AG10803 (cell line): ENCODE measurements at places on chromosomes 5 and 9.
A peak's percentile ranks its signal among the peaks of the same experiment; 100 is the strongest.

DNA sequence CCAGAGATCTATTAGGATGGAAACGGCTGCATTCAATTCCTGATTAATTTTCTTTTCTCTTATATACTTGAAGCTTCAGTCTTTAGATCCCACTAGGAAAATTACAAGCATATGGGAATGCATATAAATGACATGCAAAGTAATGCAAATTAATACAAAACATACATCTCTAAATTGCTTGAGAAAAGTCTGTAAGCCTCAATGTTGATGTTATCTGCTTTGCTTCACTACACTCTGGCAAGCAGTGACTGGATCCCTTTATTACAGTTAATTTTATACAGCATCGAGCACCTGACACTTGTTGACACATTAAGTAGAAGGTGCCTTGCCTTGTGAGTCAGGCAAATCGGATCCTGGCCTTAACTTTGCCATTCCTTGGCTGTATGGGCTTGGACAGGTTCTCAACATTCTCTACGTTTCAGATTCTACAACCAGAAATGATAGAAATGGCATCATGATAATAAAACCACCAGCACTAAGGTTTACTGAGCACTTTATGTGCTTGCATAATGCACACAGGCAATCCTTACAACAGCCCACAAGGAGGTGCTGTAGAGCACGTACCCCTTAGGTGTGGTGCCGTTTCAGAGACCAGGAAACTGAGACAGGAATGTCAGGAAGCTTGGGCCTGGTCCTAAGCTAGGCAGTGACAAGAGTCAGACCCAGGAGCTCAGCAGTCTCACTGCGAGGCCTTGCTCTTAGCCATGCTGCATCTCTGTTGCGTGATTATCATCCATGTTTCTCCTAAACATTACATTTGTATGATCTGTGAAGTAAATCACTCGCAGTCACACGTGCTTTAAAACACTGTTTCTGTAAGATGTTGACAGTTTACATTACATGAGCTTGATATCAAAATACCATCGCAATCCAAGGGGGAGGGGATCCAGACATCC is 2.7 kb downstream of the GCNT4 start:
- peak; percentile 63 for DNase-seq

DNA sequence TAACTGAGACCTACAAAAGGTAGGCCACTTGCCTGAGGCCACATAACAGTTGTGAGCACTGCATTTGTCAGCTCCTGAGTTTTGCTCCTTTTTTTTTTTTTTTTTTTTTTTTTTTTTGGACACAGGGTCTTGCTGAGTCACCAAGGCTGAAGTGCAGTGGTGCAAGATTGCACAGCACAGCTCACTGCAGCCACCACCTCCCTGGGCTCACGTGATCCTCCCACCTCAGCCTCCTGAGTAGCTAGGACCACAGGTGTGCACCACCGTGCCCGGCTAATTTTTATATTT is 37.1 kb downstream of the LAMC3 start:
- no peak for DNase-seq

GRCh38 chr5:51018423-51018822 is 352.0 kb downstream of the PARP8 start:
- DNase-seq = no peak

- no peak for DNase-seq
These were observed 50.5 kb upstream of the SH3PXD2B start for GRCh38 chr5:172504701-172505402.

DNA sequence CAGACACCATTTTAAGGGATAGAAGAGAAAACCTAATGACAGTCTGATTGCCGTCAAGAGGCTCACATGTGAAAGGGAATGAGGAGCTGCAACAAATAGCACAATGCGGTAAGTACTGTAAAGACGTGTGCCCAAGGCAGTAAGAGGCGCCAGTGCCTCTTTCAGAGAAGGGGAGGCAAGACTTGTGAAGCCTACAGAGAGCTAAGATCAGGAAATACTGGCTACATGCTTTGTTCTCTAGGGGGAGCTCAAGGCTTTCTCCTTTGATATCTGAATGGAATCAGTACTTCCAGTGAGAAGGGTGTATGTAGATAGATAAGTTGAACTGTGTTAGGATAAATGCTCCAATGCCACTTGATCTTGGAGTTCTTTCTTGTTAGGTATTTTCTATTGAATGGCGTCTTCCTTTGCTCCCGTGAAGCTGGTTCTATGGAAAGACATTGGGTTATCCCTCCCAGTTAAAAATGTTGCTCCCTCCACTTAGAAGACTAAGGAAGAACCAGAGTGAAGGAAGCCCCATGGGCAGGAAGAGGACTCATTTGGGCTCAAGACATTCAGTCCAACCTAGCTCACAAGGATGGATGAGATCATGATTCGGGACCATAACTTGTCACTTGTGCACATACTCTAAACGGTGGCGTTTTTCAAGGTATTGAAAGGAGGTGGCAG is 23.5 kb upstream of the ALDOB start:
- peak; percentile 78 for DNase-seq

GRCh38 chr9:16642421-16643109 is 227.9 kb downstream of the BNC2 start:
- DNase-seq = peak; percentile 52

- DNase-seq = no peak
These were observed 890.5 kb upstream of the CTNND2 start for GRCh38 chr5:12794476-12795332.

DNA sequence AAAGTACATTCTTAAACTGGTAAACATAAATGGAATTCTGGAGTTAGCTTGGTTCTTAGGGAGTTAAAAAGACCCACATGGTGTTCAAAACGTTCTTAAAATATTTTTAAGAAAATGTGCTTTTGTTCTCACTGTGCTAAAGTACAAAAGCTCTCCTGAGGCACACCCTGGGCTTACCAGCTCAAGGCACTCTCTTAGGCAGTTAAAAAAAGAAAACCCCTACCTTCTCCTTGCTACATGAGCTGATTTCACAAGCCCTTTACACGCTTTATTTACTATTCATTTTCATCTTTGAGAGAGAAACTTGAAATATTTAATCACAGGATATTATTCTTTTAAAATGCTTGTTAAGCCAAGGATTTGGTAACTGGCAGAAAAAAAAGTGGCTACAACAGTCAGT is 723.3 kb upstream of the GRAMD2B start:
- DNase-seq = no peak

DNA sequence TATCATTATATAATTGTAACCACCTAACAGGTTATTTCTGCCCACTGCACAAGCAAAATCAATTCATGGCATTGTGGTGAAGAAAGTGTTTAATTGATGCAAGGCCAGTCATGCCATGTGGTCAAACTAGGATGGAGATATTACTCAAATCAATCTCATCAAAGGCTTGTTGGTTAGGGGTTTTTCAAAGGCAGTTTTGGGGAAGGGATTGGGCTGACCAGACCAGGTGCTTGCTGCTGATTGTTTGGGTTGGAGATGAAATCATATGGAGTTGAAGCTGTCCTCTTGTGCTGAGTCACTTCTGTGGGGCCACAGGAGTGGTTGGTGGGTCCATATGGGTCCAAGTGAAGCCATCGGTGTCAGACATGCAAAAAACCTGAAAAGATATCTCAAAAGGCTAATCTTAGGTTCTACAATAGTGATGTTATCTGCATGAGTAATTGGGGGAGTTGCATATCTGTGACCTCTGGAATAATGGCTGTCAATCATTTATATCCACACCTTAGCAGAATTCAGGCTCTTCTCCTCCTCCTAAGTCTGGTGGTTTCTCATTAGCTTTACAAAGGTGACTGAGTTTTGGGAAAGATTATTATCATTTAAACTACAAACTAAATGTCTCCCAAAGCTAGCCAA is 44.9 kb downstream of the HMGCS1 start:
- no peak for DNase-seq

- DNase-seq = peak; percentile 91
These were observed 35.5 kb upstream of the B4GALT1 start for GRCh38 chr9:33202552-33203201.

DNA sequence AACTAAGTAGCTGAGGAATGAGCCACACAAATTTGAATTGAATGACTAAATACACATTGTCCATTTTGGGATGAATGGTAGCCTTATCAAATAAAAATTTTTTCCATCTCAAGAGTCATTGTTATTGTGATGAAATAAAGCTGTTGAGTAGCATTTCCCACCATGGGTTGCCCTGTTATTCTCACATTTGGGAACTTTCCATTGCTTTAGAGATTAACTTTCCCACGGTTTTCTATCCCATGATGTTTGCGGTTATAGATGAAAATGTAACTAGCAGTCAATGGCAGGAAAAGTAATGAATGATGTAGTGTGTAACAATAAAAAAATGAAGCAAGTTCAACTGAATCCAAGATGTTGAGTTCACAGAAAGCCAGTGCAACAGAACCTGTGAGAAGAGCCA is 59.9 kb upstream of the PLPP1 start:
- no peak for DNase-seq

DNA sequence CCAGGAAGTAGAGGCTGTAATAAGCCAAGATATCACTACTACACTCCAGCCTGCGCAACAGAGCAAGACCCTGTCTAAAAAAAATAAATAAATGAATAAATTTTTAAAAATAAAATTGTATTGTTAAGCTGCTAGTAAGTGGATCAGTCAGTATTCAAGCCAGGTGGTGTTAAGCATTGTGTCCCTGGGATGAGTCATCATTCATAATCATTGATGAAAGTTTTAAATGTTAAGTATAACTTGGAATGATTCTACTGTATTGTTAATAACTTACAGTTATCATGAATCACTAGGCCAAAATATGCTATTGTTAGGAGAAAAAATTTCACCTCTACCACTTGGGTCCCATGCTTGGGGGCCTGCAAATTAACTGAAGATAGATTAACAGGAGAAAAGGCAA is 38.2 kb downstream of the MED10 start:
- DNase-seq = no peak

GRCh38 chr9:107276966-107277710 is 5.9 kb upstream of the RAD23B start:
- DNase-seq = peak; percentile 95

GRCh38 chr5:157352756-157353340 is 86.9 kb downstream of the CYFIP2 start:
- no peak for DNase-seq

DNA sequence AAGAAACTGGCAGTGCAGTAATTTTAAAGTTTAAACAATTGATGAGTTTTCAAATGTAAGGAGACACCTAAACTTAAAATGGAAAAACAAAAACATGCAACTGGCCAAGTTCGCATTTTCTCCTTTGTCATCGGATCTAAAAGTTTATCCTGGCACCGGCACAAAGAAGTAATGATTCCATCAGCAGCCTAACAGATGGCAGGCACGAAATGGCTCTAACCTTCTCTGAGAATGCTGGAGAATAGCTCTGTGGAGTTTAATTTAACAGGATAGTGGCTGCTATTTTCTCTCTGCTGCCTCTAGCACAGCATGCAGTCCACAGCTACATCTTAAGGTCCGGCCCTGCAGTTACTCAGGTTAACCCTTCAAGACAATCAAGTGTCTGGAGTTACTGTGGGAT is 82.2 kb downstream of the PRELID2 start:
- peak; percentile 36 for DNase-seq

DNA sequence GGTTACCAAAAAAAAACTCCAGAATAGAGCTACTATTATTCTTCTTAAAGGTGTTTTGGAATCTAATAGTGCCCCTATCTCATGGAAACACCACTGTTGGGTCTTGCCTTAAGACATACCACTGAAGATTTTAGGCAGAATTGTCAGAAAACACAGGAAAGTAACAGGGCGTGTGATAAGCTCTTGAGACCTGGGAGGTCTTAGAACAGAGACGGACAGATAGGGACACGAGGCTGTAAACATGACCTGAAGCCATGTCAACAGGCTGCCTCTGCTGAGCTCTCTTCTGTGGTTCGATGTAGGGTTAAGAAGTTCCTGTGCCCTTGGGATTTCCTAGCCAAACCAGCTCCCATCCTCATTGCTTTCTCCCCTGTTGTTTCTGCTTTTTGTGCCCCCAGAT is 69.3 kb downstream of the CTSL start:
- no peak for DNase-seq

DNA sequence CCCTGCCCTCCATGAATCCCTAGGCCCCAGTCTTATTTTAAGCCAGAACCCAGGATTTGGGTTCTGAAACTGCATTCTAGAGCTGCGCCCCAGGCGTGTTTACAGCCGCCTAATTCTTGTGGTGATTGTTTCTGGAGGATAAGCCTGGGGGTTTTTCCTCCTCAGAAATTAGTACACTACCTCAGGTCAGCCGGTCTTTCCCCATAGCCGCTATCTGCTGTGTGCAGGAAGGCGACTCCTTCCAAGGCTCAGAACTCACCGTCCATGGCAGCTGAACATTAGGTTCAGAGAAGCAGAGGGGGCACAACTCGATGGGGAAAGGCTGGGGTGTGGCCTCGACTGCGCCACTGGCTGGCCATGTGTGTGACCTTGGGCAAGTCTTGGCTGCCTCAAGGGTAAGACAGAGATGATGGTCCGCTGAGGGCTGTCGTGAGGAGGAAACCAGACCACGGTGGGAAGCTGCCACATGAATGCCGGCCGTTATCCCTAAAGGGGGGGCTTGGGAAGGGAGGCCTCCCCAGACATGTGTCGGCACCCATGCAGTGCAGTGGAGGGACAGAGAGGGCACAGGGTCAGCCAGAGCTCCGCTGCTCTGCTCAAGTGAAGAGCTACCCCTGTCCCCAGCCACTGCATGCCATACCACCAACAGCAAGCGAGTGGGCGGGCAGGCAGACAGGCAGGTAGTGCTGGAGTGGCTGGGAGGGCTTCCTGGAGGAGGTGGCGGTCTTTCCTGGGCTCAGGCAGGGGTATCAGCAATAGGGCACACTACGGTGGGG is 28.9 kb downstream of the SHB start:
- DNase-seq = no peak

GRCh38 chr9:136352682-136353081 is 10.9 kb downstream of the DNLZ start:
- no peak for DNase-seq

GRCh38 chr9:110115826-110116542 is 92.0 kb downstream of the C9orf152 start:
- peak; percentile 77 for DNase-seq

DNA sequence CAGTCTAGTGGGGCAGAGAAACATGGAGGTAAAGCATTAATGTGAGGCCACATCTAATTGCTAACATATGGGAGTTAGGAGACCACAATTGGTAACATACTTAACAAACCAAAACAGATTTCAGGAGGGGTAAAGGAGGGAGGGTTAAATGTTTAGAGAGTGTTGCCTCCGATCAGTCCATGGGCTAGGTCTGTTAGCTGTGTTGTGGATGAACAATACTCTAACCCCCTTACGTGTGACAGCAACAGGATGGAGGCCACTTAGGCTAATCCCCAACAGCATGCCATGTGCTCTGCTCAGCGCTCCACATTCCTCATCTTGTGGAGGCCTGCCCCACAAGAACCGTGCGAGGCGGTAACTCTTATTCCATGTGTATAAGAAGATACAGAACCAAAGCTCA is 167.0 kb downstream of the CRB2 start:
- peak; percentile 50 for DNase-seq
